ENCODE measurements at places on chromosomes 12 and 14.

DNA sequence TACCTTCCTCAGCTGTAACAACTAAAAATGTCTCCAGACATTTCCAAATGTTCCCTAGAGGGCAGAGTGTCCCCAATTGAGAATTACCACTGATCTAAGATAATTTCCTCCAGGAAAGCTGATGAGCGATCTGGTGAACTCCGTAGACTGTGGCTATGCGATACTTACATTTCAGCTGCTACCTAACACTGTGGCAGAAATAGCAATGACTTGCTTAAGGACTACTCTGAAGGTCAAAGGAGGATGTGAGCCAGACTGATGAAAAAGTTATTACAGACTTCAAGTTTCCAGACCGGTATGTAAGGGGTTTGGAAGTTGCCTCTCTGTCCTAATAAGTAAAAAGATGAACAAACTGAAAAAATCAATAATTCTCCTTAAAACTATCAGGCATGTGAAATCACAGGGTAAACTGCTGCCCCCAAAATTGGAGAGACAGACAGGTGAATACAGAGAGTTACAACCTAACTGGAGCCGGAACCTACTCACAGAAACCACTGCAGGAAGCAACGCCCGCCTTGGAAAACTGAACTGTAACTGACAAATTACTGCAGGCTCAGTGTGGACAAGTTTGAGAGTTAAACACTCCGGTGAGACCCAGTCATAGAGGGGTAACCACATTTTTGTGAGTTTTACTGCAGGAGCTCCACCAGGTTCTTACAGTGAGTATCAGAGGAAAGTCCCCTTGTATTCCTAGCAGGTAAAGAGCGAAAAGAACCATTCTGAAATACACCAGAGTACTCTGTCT, 60.0 kb upstream of the PARP11 start:
- DNase-seq, result no peak

GRCh38 chr12:97216848-97217247, 245.8 kb upstream of the RMST start:
- DNase-seq, result no peak

- no peak for DNase-seq
These were observed 119.8 kb downstream of the DPF3 start for GRCh38 chr14:72774141-72774540.

- no peak for DNase-seq
These were observed 123.1 kb upstream of the PARP11 start for GRCh38 chr12:3996322-3996721.

DNA sequence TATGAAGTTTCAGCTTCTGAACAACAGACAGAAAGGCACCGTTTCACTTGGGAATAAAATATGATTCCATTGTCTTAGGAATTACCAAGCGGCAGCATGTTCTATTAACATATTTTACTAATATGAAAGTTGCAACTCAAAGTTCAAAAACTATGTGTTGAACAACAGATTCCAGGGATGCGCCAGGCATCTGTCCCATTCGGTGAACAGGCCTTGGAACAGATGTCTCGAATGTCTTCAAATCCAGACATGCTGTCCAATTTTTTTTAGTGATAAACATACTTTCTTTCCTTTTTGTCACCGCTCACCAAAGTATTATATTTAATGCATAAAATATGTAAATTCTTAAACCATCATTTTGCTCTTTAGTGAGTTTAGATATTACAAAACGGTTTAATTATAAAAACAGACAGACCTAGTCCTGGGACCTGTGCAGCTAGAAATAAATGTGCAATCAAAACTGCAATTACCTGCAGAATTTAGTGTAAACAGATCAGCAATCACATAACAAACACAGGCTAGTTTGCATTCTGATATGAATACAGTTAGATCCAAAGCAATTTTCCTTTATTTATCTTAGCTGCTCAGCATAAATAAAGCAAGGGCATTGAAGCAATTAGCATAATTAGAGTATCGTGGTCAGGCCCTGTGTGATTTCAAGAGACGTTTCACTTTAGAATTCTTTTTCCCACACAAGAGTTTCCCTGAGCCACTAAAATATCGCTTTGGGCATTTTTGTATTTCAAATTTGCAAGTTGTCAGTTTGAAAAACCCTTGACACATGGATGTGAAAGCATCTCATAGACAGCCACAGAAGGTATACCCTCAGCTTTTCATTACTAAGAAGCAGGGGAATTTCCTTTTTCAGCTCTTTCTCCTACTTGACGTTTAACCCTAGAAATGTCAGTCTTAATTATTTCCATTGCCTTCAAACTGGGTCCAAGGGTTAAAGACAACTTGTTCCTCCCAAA, 420.8 kb downstream of the EGLN3 start:
- no peak for DNase-seq

DNA sequence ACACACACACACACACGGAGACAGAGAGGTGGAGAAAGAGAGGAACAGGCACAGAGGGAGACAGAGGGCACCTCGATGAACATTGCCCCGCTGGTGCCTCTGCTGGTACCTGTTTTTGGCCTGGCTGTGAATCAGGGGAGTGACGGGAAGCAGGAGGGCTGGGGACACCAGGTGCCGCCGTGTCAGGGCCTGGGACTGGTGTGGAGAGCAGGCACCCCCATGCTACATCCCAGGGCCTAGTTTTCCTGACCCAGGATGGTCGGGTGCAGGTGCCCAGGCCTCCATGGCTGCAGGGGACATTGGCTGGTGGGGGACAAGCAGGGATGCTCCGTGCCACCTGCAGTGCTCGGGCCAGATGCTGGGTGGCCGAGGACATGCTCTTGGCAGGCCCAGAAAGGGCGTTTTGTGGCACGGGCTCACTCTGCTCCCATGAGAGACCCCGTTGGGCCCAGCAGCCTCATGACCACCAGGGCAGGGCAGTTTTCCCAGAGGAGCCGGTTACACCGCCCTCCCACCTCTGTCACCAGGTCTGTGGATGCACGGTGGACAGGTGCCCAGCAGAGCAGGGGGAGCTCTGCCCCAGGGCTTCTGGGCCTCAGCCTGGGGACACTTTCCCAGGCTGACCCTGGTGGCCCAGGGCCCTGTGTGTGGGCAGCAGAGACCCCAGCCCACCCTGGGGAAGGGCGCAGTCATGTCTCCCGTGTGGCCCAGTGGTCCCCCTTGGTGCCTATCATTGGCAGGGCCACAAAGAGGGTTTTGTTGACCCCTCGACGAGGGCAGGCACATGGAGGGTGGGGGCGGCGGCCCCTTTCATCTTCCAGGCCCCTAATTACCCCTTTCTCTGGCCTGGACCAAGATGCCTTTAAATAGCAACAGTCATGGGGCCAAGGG, 207.5 kb upstream of the RTL1 start:
- DNase-seq, result no peak

- DNase-seq, result no peak
These were observed 46.8 kb downstream of the MOK start for GRCh38 chr14:102258136-102258535.

GRCh38 chr12:65926119-65926908, 102.0 kb downstream of the HMGA2 start:
- no peak for DNase-seq

- DNase-seq, result no peak
These were observed 8.6 kb downstream of the PMEL start for GRCh38 chr12:55957106-55957859.

GRCh38 chr14:36665887-36666415, 4.3 kb downstream of the PAX9 start:
- no peak for DNase-seq

DNA sequence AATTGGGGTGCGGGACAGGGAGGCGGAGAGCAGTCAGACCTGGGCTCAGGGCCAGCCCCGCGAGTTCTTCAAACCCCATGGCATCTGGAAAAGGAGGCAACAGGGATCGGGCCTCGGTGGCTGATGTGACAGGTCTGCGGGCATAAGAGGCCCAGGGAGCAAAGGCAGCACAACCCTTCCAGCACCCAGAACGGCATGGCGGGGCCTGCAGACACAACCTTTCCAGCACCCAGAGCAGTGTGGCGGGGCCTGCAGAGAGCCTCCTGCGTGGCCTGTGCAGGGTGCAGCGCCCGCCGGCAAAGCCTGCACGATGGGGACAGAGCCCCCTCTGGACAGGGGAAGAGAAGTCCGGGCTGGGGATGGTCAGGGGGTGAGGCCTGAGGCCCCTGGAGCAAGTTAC, 26.2 kb upstream of the TRAF3 start:
- no peak for DNase-seq

- no peak for DNase-seq
These were observed 23.1 kb upstream of the PGF start for GRCh38 chr14:74978416-74978947.

DNA sequence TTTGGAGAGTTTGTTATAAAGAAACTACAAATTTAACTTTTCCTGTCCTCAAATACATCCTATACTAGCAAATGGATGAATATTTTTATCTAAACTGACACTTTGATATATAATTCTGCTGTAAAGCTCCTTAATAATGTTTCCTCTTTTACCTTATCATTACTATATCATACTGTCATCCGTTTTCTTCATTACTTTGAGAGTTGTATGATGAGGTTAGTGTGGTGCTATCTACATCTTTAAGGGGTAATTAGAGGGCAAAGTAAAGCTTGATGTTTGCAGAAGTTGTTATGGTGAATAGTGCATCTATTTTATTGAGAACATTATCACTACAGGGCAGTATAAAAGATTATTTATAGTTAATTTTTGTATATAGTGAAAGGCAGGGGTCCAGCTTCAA, 36.1 kb downstream of the LIN7A start:
- no peak for DNase-seq

- DNase-seq, result no peak
These were observed 68.3 kb downstream of the DYRK2 start for GRCh38 chr12:67716817-67717216.

DNA sequence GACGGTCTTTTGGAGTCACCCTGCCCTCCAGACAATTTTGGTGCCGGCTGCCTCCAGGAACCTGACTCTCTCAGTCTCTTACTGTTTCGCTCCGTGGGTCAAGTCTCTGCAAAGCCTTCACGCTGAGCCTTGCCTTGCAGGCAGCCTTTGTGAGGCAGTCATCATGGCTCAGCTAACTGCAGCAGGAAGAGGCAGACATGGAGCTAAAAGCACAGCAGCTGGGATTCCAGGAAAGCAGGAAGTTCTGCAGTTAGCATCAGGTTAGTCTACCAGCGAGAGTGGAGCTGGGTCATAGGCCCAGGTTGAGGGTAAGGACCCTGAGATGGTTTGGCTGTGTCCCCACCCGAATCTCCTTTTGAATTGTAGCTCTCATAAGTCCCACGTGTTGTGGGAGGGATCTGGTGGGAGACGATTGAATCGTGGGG, 305.4 kb downstream of the PCNX1 start:
- DNase-seq, result no peak

GRCh38 chr12:122813310-122813713, 21.9 kb upstream of the HIP1R start:
- DNase-seq, result no peak

DNA sequence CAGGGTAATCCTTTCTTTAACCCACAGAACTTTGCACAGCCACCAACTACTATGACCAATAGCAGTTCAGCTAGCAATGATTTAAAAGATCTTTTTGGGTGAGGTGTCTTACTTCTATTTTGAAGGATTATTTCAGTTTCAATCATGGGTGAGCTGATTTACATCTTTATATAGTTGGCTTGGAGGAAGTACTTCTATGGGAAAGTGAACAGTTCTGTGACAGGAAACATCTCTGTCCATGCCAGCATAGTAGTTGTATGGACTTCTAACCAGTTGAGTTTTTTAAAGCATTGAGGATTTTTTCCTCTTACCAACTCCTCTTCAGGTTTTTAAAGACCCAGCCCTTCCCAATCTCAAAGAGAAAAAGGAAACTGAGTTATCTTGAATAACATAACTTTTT, 17.8 kb upstream of the SLC17A8 start:
- DNase-seq, result no peak

DNA sequence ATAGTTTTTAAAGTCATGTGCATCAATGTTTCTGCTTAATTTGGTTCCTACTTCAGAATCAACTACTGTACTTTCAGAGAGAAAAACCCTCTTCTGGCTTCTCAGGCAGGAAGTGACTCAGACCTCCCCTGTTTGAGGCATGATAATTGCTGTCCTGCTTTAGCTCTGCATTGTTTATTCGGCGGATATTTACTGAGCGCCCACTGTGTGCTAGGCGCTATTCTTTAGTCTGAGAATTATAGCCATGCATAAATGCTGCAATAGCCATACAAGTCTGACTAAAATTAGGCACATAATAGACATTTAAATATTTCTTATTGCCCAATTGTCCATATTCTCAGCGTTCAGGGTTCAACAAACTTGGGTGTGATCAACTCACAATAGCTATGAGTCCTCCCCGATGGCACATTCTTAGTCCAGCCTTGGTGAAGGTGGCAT, 6.1 kb upstream of the AMIGO2 start:
- DNase-seq, result no peak

- no peak for DNase-seq
These were observed 57.2 kb downstream of the ATF7 start for GRCh38 chr12:53568809-53569557.

DNA sequence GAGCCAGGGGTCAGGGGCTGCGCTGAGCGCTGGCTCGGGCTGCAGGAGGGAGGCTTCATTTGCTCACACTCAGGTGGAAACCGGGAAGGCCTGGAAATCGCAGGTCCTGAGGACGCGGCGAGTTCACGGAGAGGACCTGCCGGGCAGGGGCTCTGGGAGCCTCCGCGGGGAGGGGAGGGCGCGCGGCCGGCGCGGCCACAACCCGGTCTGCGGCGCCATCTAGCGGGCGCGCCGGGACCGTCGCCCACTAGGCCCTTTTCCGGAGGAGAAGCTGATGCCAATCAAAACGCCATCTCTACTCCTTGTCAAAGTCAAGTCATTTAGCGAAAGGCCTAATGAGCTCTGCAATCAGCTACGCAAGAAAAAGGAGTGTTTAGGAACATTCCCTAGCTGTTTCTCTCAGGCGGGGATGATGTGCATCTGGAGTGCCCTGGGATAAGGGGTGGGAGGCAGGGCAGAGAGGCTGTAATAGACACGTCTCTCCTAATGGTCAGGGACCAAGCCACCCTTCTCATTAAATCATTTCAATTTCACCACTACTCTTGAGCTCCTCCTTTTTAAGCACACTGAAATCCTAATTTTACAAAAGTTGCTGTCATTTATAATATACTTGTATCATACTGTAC, 885.8 kb upstream of the TMEM132C start:
- no peak for DNase-seq

GRCh38 chr12:124904306-124905098, 9.9 kb downstream of the UBC start:
- no peak for DNase-seq

GRCh38 chr14:37985826-37986470, 221.8 kb upstream of the SSTR1 start:
- DNase-seq, result peak; percentile 3

DNA sequence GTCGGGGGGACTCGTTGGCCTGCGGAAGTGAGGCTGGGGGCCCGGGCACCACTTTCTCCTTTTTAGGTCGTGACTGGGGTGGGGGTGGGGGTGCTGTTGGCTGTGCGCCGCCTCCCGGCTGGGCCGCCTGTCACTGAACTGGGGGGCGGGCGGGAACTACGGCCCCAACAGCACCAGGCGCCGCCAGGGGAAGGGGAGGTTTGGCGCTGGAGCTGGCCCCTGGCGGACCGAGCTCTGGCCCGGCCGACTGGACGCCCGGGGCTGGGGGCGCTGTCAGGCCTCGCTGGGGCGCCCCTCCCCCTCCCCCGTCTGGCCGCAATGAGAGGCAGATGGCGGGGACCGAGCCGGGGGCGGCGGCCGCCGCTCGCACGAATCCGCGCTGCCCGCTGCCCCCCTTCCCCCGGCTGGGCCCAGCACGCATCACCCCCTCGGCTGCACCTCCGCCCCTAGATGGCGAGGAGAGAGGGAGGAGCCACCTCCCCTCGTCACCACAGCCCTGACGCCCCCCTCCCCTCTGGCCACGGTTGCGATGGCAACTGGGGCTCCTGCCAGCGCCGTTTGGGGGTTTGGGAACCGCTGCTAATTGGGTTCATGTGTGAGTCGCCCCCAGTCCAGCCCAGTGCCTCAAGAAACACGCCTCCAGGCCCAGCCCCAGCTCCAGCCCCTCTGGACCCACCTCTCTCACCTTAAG, 723 bp downstream of the NFATC4 start:
- no peak for DNase-seq
